Activated B cell treated with CpG ODN at 0.5 μM for 24 hours (primary cell): ENCODE measurements at places on chromosomes 7 and 10. TPM values are rescaled to one million over a fixed set of nuclear protein-coding genes. Genes with fewer than 3 reads are reported as not detected.

DNA sequence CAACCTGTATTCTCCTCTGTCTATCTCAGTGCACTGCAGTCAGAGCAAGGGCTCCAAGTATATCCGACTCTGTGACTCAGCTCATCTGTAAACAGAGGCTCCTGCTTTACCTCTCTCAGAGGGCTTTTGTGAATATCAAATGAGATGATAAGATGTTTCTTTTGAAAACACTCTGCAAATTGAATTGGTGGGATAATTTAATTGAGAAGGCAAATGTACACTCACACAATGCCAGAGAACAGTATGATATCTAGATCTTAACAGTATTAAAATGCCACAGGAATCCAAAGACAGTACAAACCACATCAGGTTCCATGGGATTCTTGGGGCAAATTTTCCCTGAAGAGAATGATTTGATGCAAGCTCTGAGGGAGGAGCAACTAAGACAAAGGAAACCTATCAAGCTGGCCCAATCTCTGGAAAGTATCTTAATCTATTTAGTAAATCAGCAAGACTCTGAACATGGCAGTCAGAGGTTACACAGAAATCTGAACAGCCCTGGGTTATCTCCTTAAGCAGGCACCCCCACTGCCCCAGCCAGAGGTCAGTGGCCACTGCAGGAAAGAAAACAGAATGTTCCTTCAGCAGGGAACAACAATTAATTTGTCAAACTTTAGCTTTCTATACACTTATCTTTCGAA, 45.9 kb downstream of the DOCK4 start:
- no peak overlapping the region for H3K27ac ChIP-seq
- peaks cover 4% of the 10 kb centered on the region for H3K4me1 ChIP-seq
- DNase-seq, result no peak
- no peaks in the 10 kb centered on the region for H3K36me3 ChIP-seq
- no peak overlapping the region for H3K4me3 ChIP-seq
- H3K27me3 ChIP-seq, result no peaks in the 10 kb centered on the region

CHN2 gene
- total RNA-seq, result 1.1 and 1.8 TPM in 2 replicates

EVX1 gene
- not detected in 2 replicates for total RNA-seq

- DNase-seq, result no peak
- H3K4me3 ChIP-seq, result no peak overlapping the region
Measured at GRCh38 chr7:153065051-153065450, 305.5 kb downstream of the ACTR3B start.

ZNF488 gene
- not detected in 2 replicates for total RNA-seq

GOLGA7B gene
- total RNA-seq, result 0.04 TPM in 1 of 2 replicates, not detected in the other

ZDHHC4 gene
- 33.2 and 37.4 TPM in 2 replicates for total RNA-seq

- no peak overlapping the region for H3K4me3 ChIP-seq
- H3K27me3 ChIP-seq, result peaks cover 5% of the 10 kb centered on the region
- no peak for DNase-seq
- H3K27ac ChIP-seq, result no peak overlapping the region
Measured at GRCh38 chr10:46239993-46240683, 46.7 kb upstream of the ANTXRL start.

DNA sequence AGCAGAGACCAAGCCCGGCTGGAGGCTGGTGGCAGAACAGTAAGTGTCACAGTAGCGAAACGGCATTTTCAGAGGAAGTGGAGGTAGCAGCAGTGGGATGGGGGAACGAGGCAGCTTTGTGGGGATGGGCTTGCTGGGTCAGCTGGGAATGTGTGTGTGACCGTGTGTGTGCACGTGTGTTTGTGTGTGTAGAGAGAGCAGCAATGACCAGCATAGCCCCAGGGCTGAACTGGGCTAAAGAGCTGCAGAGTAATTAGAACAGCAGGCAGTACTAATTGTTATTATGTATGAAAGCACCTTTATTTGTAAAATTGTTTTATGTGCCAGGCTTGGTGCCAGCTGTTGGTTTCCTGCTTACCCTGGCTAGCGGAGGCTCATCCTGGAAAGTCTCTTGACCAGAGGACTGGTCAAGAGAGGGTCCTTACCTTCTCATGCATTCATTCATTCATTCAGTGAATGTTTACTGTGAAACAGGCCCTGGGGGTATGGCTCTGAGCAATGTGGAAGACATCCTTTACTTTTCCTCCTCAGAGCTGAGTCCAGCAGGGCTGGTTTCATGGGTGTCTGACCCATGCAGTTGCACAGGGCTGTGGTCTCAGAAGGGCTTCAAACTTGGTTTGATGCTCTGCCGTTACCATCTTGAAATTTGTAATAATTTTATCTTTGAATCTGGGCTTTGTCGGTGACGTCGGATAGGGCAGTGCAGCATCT, 184.6 kb downstream of the SEC23IP start:
- H3K27ac ChIP-seq, result no peak overlapping the region
- peaks cover 15% of the 10 kb centered on the region for H3K27me3 ChIP-seq
- no peaks in the 10 kb centered on the region for H3K36me3 ChIP-seq
- H3K4me3 ChIP-seq, result no peak overlapping the region

DNA sequence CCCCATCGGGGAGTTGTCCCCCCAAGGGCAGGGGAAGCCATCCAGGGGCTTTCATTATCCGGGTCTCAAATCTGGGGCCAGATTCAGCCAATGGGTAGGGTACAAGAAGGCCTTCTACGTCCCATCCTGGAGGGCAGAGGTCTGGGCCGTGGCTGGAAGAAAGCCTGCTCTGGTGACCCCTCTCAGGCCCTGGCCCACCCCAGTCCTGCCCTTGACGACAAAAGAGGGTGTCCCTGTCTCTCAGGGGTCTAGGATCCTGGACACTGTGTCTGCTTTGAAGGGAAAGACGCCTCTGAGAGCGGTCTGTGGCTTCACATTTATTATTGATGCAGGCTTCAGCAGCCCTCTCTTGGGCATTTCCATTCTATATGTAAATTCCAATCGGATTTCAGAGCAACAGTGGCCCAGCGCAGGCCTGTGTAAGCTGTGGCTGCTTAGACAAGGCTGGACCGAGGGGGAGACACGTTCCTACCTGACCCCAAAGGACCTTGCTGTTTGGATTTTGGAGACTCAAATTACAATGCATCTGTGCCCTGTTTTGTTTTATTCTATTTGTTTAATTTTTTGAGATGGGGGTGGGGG, 83.2 kb upstream of the BAIAP2L1 start:
- no peak overlapping the region for H3K27ac ChIP-seq
- no peak overlapping the region for H3K4me3 ChIP-seq
- no peaks in the 10 kb centered on the region for H3K27me3 ChIP-seq
- H3K36me3 ChIP-seq, result no peaks in the 10 kb centered on the region
- no peaks in the 10 kb centered on the region for H3K4me1 ChIP-seq

DNA sequence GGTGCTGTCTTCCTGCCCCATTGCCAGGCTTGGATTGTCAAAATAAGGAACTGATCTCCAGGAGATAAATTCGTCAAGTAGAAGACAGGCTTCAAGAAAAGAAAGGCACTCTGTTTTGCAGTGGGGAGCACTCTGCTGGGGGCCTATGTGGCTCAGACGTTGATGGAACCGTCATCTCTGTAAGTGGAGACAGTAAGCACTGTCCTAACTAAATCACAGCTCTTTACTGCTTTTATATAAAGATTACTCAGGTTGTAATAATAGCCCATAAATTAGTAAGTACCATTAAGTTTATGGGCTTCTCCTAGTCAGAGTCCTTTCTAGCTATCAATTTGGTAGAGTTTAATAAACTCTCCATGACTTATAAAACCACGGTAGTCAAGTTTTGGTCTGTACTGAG, 249.9 kb downstream of the FRMD4A start:
- no peaks in the 10 kb centered on the region for H3K36me3 ChIP-seq
- H3K27ac ChIP-seq, result no peak overlapping the region

GRCh38 chr7:136009488-136010079, 32.4 kb upstream of the MTPN start:
- H3K4me3 ChIP-seq, result no peak overlapping the region
- peaks cover 6% of the 10 kb centered on the region for H3K4me1 ChIP-seq

DNA sequence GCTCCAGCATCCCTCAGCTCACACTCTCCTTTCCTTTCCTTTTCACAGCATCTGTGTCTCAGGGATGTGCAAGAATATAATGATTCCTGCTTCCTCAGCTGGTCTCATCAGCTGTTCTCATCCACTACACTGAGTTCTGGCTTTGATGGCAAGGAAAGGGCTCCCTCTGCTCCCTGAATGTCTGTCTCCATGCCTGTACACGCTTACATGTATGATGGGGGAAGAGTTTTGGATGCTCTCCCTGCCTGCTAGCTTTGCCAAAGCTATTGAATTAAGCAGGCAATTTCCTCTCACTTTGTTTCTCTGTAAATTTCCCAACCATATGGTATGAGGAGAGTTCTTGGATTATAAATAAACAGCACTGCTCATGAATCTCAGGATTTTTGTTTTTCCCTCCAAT, 254.5 kb downstream of the SORCS3 start:
- H3K4me1 ChIP-seq, result no peaks in the 10 kb centered on the region
- DNase-seq, result no peak
- H3K27me3 ChIP-seq, result peaks cover 3% of the 10 kb centered on the region
- H3K4me3 ChIP-seq, result no peak overlapping the region
- no peak overlapping the region for H3K27ac ChIP-seq
- H3K36me3 ChIP-seq, result no peaks in the 10 kb centered on the region

- H3K4me3 ChIP-seq, result no peak overlapping the region
- H3K4me1 ChIP-seq, result no peaks in the 10 kb centered on the region
- no peak overlapping the region for H3K27ac ChIP-seq
- no peaks in the 10 kb centered on the region for H3K36me3 ChIP-seq
Measured at GRCh38 chr10:58672845-58673244, 160.2 kb downstream of the BICC1 start.

PTN gene
- not detected in 2 replicates for total RNA-seq

FAM131B gene
- not detected in 2 replicates for total RNA-seq

CYP2C19 gene
- not detected in 2 replicates for total RNA-seq

TYSND1 gene
- 18.2 and 22.0 TPM in 2 replicates for total RNA-seq

GRCh38 chr7:79770063-79770462, 316.6 kb upstream of the MAGI2 start:
- H3K36me3 ChIP-seq, result no peaks in the 10 kb centered on the region
- H3K27me3 ChIP-seq, result no peaks in the 10 kb centered on the region
- no peak for DNase-seq
- no peak overlapping the region for H3K27ac ChIP-seq
- H3K4me3 ChIP-seq, result no peak overlapping the region

GRCh38 chr7:885261-885892, 9.0 kb downstream of the GET4 start:
- H3K27me3 ChIP-seq, result no peaks in the 10 kb centered on the region
- DNase-seq, result no peak
- peaks cover 37% of the 10 kb centered on the region for H3K36me3 ChIP-seq
- peaks cover 6% of the 10 kb centered on the region for H3K4me1 ChIP-seq
- no peak overlapping the region for H3K27ac ChIP-seq
- H3K4me3 ChIP-seq, result no peak overlapping the region

DNA sequence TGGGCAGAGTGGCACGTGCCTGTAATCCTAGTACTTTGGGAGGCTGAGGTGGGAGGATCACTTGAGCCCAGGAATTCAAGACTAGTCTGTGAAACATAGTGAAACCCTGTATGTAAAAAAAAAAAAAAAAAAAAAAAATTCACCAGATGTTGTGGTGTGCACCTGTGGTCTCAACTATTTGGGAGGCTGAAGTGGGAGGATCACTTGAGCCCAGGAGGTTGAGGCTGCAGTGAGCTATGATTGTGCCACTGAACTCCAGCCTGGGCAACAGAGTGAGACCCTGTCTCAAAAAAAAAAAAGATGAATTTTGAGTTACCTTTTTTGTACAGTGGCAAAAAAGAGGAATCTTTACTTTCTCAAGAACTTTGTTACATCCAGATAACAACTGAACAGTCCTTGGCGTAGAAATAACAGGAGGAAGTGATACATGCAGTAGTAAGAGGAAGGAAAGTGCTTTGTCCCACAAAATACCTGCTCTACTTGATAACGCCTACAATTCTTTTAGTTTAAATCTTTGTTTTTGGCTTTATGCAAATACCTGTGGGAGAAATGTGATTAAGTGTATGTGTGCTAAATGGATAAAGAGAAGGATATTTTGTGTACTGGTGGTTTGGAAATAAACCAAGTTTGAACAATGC, 29.3 kb downstream of the SPAG6 start:
- H3K36me3 ChIP-seq, result no peaks in the 10 kb centered on the region
- no peak for DNase-seq
- no peaks in the 10 kb centered on the region for H3K27me3 ChIP-seq
- no peak overlapping the region for H3K27ac ChIP-seq

- no peak for DNase-seq
- no peak overlapping the region for H3K4me3 ChIP-seq
- H3K27ac ChIP-seq, result no peak overlapping the region
- H3K4me1 ChIP-seq, result no peaks in the 10 kb centered on the region
Measured at GRCh38 chr10:102085336-102085735, 20.2 kb downstream of the HPS6 start.

DNA sequence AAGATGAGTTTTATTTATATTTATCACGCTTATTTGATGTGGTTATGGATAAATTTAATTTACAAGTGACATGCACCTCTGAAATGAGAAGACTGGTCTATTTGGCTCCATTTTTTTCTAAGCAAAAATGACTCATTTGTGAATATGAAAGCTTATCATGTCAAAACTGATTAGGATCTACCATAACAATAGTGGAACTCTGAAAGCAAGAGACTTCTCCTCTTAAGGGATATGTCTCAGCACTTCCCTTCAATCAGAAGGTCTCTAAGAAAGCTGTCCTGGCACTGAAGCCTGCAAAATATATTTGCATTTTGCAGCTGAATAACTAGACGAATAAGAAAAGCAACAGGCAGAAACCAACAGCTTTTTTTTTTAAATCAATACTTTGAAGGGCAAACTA, 12.7 kb downstream of the FAS start:
- no peaks in the 10 kb centered on the region for H3K27me3 ChIP-seq
- no peak overlapping the region for H3K4me3 ChIP-seq
- no peak overlapping the region for H3K27ac ChIP-seq
- peaks cover 13% of the 10 kb centered on the region for H3K36me3 ChIP-seq
- peaks cover 34% of the 10 kb centered on the region for H3K4me1 ChIP-seq
- DNase-seq, result no peak

DNA sequence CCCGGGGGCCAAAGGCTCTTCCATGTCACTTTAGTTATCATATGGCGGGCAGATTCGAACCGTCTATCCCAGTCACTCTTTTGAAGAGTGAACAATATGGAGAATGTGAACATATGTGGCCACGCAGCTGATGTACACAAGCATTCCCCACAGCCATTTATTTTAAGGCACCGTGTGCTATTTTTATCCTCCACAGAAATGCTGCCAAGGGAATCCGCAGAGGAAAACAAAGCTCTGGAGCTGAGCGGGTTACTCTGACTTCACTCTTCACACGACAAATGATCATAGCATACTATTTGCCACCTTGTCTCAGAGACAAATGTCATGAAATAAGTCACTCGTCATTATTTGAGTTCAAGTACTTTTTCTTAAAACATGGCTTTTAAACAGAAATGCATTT, 100.3 kb downstream of the CTBP2 start:
- H3K4me3 ChIP-seq, result no peak overlapping the region
- DNase-seq, result no peak
- peaks cover 54% of the 10 kb centered on the region for H3K27me3 ChIP-seq
- peaks cover 40% of the 10 kb centered on the region for H3K4me1 ChIP-seq
- no peaks in the 10 kb centered on the region for H3K36me3 ChIP-seq
